ENCODE measurements at places on chromosomes 3 and 15.

GRCh38 chr3:98603580-98603979 is 10.2 kb upstream of the CPOX start:
- DNase-seq, result no peak

- peak; percentile 80 for DNase-seq
These were observed 167.4 kb upstream of the LPP start for GRCh38 chr3:187986514-187986934.

DNA sequence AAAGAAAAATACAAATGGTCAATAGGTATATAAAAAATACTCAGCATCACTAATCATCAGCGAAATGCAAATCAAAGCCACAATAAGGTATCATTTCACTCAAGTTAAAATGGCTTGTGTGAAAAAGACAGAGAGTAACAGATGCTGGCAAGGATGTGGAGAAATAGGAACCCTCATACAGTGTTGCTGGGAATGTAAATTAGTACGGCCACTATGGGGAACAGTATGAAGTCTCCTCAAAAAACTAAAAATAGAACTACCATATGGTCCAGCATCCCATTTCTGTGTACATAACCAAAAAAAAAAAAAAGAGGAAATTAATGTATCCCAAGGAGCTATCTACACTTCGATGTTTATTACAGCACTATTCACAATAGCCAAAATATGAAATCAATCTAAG is 98.1 kb upstream of the TGFBR2 start:
- no peak for DNase-seq

- DNase-seq, result no peak
These were observed 46.2 kb downstream of the COL8A1 start for GRCh38 chr3:99684644-99685043.

GRCh38 chr3:137035631-137036030 is 77.8 kb downstream of the IL20RB start:
- DNase-seq, result peak; percentile 18

DNA sequence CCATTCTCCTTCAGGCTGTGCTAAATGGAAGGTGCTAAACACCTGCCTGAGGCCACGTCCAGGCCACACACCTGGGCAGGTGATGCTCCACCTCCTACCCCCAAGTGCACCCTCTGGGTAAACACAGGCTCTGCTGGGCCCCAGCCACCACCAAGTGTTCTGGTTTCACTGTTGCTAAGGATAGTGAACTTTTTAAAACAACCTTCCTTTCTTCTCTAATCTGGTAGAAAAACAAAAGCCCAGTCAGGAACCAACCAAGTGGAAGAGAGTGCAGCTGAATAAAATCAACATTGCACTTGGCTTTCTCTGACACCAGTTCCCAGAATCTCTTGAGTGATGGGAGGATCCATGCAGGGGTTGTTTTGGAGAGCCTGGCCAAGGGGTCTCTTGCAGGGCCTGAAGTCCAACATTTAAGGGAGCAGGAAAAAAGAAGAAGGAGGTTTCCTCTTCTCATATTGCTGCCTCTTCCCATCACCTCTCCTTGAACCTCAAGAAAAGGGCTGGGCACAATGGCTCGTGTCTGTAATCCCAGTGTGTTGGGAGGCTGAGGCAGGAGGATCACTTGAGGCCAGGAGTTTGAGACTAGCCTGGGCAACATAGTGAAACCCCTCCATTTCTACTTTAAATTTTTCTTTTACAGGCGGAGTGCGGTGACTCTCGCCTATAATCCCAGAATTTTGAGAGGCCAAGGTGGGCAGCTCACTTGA is 26.2 kb upstream of the ATP13A3 start:
- no peak for DNase-seq

DNA sequence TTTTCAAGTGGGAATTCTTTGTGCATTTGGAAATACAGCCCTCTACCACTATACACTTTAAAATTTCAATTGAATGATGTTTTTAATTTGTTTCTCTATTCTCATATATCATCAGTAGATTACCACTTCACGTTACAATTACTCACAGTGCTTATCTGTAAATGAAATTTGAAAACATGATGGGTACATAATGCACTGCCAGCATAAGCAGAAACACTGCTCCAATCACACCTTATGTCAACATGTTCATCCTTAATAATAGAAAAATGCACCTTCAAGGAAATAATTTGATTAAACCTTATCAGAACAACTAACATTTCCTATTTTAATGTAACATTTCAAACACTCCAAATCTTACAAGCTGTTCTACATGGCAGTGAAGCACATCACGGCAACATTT is 718.4 kb downstream of the GBE1 start:
- no peak for DNase-seq

- DNase-seq, result no peak
These were observed 728.1 kb upstream of the GRM7 start for GRCh38 chr3:6132684-6133432.

- DNase-seq, result no peak
These were observed 5.5 kb downstream of the RHCG start for GRCh38 chr15:89490814-89491315.

DNA sequence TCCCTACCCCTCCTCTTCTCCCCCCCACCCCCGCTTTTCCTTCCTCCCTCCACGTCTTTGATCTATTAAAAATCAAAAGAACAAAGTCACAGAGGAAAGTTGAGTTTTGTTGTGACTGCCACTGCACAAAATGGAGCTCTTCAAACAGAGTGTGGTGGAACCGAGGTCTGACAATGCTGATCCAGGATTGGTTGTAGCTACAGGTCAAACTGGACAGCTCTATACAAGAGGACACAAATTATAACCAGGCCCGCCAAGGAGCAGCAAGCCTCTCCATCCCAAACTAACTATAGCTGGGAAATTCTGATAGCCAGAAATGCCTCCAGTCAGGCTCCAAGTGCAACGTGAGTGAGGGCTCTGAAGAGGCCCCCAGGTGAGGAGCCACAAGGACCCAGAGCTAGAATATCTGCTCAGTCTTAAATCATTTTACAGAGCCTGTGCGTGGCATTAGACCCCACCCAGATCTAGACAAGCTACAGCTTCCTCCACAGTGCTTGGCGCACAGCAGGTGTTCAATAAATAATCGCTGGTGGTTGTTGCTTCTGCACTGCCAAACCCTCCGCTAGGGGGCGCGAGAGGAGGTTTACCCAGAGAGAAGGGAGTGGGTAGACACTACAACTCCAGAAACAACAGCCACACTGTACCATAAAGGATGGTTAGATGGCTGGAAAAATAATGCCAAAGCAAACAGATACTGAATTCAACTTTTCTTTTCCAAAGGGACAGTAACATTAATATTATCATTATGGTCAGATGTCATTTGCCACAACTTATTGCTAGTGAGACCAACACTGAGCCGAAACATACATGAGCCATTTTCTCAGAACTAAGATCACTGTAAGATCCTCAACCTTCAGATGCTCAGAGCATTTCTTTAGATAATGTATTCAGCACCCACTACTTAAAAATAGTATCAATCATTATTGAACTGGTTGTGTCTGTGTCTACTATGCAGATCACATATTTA is 44.6 kb downstream of the ZIC4 start:
- peak; percentile 65 for DNase-seq

DNA sequence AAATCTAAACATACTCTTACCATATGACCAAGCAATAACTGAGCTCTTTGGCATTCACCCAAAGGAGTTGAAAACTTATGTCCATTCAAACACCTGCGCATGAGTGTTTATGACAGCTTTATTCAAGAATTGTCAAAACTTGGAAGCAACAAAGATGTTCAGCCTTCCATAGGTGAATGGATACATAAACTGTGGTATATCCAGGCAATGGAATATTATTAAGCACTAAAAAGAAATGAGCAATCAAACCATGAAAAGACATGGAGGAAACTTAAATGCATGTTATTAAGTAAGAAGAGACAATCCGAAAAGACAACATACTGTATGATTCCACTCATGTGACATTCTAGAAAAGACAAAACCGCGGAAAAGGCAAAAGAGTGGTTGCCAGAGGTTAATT is 312.0 kb upstream of the TMC3 start:
- no peak for DNase-seq

DNA sequence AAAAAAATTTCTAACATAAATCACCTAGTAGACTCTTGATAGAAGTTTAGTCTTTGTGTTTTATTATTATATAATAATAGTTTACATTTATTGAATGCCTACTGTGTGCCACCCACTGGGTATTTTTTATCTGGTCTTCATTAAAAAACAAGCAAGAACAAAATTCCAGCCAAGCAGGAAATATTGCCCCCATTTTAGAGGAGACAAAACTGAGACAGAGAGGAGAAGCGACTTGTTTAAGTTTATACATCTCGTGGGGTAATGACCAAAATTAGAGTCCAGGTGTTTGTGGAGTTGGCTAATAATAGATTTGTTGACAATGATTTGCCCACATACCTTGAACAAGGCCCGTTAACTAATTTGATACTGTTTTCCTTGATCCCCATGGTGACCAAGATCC is 33.1 kb upstream of the FBXL22 start:
- no peak for DNase-seq

- no peak for DNase-seq
These were observed 140.2 kb upstream of the RBMS3 start for GRCh38 chr3:29140666-29141065.

DNA sequence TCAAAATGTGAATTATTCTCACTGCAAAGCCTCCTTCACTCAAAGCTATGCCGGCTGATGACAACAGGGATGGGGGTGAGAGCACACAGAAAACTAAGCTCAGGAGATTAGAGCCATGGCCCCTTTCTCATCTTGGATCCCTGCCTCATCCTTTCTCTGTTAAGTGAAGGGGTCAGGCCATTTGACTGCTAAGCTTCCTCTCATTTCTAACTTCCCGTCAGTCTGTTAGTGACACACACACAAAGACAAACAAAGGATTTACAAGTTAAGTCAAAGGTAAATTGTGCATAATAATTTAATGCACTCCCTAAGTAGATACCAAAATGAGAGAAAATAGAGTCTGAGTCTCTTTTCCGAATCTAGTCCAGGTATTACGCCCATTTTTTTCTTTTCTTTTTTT is 1.2 kb downstream of the SS18L2 start:
- DNase-seq, result no peak

DNA sequence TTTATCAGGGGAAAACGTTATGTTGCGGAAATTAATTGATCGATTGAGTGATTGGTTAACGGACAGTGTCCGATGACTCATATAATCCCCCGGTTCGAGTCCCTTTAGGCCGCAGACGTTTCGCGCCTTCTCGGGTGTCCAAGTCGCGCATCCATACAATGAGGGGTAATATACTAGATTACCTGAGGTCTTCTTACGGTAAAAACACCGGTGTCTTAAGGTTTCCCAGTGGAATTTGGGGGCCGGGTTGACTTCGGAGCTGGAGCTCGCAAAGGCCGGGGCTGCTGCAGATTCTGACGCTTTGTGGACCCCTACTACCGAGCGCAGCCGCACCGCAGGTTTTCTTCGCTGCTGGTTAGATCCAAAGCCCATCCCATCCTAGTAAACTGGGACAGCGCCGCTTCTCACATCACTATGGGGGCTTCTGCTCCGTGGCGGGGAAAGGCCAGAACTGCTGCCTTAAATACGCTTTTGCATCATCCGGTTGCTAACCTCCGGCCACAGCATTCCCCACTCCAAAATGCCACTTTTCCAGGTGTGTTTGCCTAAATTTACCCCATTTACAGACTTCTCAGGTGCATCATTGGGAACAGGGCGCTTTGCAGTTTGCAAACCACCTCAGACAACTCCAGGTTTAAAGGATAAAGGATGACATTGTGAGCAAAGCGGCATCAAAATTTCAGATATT is 858 bp upstream of the SACM1L start:
- peak; percentile 66 for DNase-seq

DNA sequence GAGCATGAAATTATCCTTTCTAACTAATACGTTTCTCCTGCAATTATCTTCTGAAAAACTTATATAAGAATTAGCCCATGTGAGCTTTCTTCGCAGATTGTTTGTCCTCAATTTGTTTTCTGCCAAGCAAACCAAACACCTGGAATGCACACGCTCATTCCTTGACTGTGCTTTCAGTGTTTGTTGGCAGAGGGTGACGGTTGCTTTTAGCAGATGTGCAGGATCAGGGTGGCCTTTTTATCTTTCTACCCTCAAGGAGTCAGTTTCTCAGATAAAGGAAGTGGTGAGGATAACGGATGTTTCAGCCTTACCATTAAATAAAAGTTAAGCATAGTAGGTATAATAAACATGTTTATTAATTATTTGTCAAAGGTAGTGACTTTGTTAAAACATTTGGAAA is 15.2 kb downstream of the ARPP21 start:
- no peak for DNase-seq

- no peak for DNase-seq
These were observed 1.7 kb downstream of the PAK2 start for GRCh38 chr3:196741249-196741889.

DNA sequence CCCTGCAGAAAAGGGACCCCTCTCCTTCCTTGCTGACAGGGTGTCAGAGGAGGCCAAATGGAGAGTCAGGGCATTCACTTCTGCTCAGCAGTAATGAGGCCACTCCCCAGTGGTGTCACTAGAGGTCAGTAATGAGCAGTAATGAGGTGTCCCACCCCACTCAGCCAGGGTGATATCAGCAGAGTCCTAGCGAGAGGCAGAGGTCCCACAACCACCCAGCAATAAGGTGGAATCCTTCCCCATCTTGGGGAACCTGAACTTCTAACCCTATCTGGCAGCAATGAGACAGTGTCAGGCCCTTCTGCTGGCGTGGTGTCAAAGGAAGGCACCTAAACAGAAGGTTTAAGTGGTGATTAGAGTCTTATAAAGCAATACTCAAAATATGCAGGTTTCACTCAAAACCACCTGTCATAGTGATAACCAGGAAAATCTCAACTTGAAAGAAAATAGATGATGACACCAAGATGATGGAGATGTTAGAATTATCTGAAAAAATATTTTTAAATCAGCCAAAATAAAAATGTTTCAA is 12.9 kb downstream of the OCA2 start:
- DNase-seq, result peak; percentile 75

DNA sequence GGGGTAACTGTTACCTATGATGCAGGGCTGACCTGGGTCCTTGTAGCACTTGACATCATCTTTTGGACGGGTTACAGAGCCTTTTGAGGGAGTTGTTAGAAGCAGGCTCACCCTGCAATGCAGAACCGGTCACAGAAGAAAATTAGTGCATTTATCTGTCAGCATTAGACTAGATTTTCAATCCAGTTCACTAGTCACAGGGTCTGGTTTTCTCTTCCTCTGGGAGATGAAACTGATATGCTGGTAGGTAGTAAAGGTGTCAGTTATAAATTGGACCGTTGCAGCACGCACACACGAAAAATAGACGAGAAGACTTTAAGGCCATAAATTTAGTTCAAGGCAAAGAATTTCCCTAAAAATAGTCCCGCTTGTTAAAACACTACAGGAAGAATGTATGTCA is 532.3 kb upstream of the ATP11B start:
- DNase-seq, result no peak

DNA sequence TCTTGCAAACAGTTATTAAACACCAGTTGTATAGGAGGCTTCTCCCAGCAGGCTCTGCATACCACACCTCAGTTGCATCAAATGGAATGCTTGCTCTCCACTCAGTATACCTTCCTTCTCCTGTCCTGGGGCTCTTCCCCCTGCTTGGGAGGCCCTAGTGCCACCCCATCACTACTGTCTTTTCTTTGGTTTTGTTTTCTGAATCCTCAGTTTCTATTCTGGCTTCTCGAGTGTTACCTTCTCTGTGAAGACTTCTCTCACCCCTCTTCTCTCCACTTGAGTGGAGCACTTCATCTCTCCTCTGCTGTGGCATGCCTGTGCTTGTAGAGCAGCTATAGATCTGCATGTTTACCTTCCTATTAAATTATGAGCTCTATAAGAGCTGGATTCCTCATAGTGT is 75.7 kb upstream of the TPRG1 start:
- DNase-seq, result no peak

- no peak for DNase-seq
These were observed 27.4 kb downstream of the PPARG start for GRCh38 chr3:12316253-12316652.

GRCh38 chr3:10440684-10441083 is 64.7 kb downstream of the ATP2B2 start:
- no peak for DNase-seq

All from activated CD4-positive, alpha-beta T cell treated with anti-CD3 and anti-CD28 coated beads, Interleukin-10, Interleukin-2, amounts not matched to agents 100 ng/mL and 50 ng/mL, durations not matched to agents 16 hours and 8 hours (primary cell).